ENCODE measurements at places on chromosomes 5 and 9.

DNA sequence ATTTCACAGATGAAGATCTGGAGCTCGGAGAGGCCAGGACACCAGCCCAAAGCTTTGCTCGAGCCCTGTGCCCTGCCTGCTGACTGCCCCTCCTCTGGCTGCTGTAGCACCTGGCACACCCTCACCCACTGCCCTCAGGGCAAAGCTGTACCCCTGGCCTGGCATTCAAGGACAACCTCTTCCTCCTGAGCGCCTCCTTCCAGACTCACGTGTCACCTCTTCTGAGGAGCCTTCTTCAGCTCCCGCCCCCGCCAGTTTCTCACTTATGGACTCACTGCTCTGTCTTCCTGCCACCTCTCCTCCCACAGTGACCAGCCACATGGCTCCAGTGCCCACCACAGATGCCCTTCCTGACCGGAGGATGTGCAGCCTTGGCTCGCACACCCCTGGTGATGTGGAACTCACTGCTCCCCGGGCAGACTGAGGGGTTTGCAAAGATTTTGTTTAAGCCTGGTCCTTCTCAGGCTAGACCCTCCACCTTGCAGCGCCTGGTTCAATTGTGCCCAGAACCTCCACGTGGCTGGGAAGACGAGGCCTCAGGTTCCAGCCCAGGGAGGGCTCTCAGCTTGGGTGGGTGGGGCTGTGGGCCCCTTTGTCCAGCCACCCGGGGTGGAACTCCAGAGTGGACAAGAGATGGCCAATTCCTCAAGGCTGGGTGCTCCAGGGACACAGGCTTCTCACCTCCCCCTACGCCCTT lies 46.6 kb upstream of the PHYKPL start:
- no peak for DNase-seq

GRCh38 chr9:13750061-13750460 lies 470.6 kb upstream of the MPDZ start:
- DNase-seq: no peak

- DNase-seq: no peak
Observed at GRCh38 chr5:65588694-65589093, 25.6 kb downstream of the PPWD1 start.

- DNase-seq: no peak
Observed at GRCh38 chr9:135489188-135489906, 9.8 kb downstream of the PPP1R26 start.

DNA sequence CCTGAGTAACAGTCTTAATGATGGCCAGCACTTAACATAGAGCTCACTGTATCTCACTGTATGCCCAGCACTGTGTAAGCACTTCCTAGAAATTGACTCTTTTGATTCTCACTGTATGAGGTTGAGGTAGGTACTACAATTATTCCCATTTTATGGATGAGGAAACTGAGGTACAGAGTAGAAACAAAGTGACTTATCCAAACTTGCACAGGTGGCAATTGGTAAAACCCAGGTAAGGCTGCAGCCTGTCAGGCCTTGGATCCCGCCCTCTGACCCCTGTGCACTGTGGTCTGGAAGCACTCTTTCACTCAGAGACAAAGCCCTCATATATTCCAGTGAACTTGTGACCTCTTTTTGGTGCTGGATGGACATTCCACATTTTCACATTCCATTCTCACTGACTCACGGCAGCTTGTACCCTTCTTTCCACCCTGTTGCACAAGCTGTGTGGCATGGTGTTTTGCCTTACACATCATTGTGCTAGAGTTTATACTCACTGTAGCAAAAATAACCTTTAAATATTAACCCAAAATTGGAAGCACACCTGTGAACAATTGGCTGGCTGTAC lies 21.7 kb downstream of the ANKRD55 start:
- no peak for DNase-seq

Data from NCI-H526 (cell line).